Thymus (tissue), 14 donors: ENCODE measurements at places on chromosomes 13 and 19. TPM values are rescaled to one million over a fixed set of nuclear protein-coding genes. Genes with fewer than 3 reads are reported as not detected.

- no peak for DNase-seq
These were observed 323.2 kb downstream of the OXGR1 start for GRCh38 chr13:96671073-96671472.

DNA sequence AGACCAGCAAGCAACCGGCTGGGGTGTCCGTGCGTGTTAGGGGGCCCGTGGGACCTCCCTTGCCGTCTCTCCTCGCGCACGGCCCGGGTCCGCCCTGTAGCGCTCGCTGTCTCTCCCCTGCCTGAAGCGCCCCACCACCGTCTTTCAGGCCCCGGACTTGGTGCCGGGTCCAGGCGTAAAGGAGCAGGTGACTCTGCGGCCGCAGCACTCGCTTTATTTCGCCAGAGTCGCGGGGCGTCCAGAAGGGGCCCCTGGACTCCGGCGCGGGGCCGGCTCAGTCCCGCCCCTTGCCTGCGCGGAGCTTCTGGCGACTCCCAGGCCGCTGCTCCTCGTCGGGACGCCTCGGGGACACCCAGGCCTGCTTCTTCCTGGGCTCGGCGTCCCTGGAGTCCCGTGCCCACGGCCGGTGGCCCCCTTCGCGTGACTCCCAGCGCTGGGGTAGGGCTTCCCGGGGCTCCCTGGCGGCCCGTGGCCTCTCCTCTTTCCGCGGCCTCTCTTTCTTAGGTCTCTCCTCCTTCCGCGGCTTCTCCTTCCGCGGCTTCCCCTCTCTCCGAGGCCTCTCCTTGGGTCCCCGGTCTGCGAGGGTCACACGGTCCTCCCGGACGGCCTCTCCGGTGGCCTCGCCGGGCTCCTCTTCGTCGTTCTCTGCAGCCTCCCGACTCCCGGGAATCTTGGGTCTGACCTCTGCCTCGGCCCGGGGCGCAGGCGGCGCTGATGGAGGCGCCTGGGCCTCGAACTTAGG is 3.1 kb downstream of the AMH start:
- no peak for DNase-seq

EBI3 gene
- 16.2 TPM for polyA plus RNA-seq

DNA sequence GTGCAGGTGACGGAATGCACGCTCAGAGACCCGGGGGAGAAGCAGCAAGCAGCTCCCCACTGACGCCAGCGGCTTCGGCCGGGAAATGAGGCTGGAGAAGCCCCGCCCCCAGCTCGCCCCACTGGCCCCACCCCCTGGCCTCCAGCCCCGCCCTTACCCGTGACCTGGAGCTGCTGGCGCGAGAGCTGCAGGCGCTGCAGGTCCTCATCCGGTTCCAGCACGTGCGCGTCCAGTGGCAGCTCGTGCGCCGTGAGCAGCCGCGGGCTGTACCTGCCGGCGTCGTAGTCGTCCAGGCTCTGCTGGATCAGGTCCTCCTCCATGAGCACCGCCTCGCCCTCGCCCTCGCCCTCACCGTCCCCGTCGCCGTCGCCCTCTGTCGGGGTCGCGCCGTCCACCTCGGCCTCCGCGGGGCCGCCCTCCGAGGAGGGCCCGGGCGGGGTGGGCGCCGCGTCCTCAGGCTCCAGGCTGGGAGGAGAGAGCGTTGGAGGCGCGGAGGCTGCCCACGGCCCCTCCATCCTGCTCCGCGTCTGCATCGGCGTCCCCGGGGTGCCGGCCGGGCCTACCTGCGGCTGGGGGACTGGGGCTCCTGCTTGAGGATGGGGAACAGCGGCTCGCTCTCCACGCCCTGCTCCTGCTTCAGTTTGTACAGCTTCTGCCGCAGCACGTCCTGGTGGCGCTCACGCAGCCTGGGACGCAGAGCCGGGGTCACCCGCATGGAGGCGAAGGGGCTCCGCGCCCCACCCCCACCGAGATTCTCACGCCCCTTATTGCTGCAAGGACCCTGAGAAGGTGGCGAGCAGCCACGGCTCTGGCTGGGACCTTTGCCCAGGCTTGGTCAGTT is 6.4 kb upstream of the TBXA2R start:
- no peak for DNase-seq

GRCh38 chr19:37990362-37990761 is 83.4 kb downstream of the SIPA1L3 start:
- no peak for DNase-seq

GRCh38 chr13:113742000-113742441 is 17.0 kb upstream of the TMEM255B start:
- no peak for DNase-seq

- DNase-seq: no peak
These were observed 4.8 kb downstream of the DMPK start for GRCh38 chr19:45777395-45777961.

DNA sequence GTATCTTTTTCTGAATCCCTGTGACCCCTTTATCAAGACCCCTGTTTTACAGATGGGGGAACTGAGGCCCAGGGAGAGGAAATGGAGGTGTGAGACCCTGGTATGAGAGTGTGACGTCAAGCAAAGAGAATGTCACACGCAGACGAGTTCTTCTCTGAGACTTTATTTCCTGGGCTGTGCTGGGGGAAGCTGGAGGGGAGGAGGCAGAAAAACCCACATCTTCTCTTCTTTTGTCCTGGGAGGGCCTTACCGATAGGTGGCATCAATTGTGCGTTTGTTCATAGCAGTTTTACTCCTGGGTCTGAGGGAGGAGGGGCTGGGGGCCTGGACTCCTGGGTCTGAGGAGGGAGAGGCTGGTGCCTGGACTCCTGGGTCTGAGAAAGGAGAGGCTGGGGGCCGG is 4.9 kb upstream of the KLK15 start:
- DNase-seq: no peak

GRCh38 chr19:29956855-29957254 is 14.8 kb downstream of the URI1 start:
- no peak for DNase-seq

DNA sequence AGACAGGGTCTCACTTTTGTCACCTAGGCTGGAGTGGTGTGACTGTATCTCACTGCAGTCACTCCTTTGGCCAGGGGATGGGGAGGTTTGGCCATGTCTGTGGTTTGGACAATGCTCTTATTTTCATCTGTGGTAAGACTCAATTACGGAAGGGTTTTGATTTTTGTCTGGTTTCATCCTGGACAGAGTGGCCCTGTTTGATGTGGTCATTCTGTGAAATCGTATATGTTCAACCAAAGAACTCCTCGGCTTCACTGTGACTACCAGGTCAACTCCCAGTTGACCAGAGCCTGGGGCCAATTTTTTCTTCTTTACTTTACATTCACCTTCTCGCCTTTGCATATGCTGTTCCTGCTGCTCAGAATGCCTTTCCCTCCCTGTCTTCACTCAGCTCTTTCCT is 6.8 kb upstream of the CCDC124 start:
- DNase-seq: no peak
